H1 (cell line): ENCODE measurements at places on chromosomes 11 and 22. TPM values are rescaled to one million over a fixed set of nuclear protein-coding genes. Genes with fewer than 3 reads are reported as not detected.

GRCh38 chr11:27909386-27909785 lies 198.6 kb downstream of the KIF18A start:
- no peak for DNase-seq

- no peak for DNase-seq
Measured at GRCh38 chr11:115891581-115891980, 387.4 kb upstream of the CADM1 start.

DNA sequence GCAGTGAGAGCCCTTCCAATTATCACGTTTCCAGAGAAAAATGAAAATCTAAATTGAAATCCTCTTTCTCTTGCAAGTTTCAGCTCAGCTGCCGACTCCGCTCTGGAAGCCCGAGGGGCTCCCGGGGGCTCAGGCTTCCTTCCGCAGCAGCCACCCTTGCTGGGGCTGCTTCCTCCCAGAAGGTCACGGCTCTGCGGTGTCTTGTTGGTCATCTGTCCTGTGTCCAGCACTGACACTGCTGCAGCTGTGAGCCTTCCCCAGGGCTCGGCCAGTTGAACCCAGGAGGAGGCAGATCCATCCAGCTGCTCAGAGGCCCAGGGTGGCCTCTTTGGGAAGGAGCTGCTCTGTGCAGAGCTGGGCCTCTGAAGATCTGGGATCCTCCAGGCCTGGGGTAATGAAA lies 1337.2 kb downstream of the TBC1D22A start:
- no peak for DNase-seq

DNA sequence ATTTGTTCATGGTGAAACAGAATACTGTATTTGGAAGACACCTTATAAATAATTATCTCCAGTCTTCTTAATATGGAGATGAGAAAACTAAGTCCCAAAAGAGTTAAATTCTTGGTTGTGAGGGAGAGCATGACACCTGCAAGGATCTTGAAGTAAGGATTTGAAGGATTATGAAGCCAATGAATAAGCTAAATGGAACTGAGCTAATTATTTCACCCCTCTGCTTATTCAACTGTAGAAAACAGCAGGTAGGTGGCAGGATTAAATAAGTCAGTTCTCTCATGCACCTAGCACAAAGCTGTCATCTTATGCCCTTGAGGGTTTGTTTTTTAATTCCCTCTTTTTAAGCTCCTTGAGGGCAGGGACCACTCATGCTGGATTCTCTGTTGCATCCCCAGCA lies 457.3 kb downstream of the ETS1 start:
- no peak for DNase-seq

DNA sequence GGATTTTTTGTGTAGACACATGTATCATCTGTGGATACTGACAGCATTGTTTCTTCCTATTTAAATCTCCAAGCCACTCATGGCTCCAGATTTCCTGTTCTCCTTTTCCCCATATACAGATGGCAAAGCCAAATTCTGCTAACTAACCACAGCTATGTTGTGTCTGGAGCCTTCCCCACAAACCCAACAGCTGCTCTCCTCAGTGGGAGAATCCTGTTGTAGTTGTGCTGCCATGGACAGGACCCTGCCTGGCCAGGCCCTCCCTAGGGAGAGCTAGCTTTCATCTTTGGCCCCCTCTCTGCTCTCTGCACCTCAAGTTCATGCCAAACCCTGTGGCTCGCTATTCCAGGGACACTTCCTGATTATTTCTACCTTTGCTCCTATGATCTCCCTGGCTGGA lies 106.4 kb upstream of the CCDC90B start:
- DNase-seq, result no peak

- DNase-seq, result no peak
Measured at GRCh38 chr22:19066531-19067271, 55.5 kb downstream of the DGCR2 start.

- DNase-seq, result peak; percentile 88
Measured at GRCh38 chr22:42581762-42582716, 28.3 kb downstream of the SERHL2 start.

- no peak for DNase-seq
Measured at GRCh38 chr11:45563171-45563570, 102.3 kb downstream of the CHST1 start.

GRCh38 chr11:14149683-14150082 lies 187.2 kb downstream of the SPON1 start:
- no peak for DNase-seq

DNA sequence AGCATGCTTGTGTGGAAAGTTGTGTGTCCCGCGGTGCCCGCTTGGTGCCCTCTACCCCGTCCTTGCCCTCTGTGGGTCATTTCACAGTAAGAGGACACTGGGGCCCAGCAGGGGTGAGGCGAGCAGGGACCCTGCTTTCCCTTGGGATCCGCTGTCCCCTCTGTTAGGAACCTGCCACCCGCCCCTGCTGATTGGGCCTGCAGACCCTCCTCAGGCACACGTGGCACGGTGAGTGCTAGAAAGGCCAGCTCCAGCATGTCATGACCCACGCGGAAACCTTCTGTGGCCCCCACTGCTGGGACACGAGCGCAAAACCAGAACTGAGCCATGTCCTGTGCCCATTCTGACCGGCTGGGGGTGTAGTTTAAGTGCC lies 353.1 kb downstream of the TBC1D22A start:
- DNase-seq, result no peak

DNA sequence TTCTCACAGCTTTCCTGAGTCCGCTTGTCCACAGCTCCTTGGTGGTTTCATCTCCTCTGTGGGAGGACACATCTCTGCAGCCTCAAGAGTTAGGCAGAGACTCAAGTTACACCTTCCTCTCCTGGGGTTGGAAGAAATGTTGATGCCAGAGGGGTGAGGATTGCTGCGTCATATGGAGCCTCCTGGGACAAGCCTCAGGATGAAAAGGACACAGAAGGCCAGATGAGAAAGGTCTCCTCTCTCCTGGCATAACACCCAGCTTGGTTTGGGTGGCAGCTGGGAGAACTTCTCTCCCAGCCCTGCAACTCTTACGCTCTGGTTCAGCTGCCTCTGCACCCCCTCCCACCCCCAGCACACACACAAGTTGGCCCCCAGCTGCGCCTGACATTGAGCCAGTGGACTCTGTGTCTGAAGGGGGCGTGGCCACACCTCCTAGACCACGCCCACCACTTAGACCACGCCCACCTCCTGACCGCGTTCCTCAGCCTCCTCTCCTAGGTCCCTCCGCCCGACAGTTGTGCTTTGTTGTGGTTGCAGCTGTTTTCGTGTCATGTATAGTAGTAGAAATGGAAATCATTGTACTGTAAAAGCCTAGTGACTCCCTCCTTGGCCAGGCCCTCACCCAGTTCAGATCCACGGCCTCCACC lies 11.7 kb downstream of the RASD2 start:
- DNase-seq, result no peak

- DNase-seq, result no peak
Measured at GRCh38 chr11:65291613-65292012, 23.1 kb upstream of the CDC42EP2 start.

DNA sequence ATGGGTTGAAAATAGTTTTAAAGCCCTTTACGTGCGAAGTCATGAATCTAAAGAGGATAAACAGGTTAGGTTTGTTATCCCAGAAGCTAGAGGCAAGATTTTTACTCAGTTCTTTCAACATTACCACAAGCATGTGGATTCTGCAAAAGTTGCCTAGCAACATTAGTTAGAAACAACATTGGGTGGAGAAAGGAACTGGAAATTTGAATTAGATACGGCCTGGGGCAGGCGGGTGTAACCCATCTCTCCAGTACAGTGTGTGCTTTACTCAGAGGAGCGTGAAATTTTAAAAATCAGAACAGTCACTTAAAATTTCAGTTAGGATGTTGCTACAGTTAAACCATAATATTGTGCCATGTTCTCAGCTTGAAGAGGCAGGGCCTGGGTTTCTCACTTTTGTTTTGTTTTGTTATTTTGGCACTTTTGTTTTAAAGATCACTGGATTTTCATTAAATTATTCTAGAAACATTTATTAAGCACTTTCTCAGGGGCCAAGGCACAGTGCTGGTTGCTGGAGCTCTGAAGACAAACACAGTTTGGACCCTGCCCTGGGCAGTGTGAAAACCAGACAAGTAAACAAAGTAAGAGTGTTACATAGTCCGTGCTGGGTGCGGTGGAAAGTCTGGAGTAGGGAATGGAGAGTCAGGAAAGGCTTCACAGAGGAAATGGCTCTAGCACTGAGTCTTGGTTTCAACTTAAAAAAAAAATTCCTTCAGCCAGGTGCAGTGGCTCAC lies 4.4 kb upstream of the WEE1 start:
- no peak for DNase-seq

- no peak for DNase-seq
Measured at GRCh38 chr11:9784602-9785315, 120.9 kb downstream of the SWAP70 start.

- DNase-seq, result no peak
Measured at GRCh38 chr11:76153571-76153923, 52.8 kb downstream of the WNT11 start.

DNA sequence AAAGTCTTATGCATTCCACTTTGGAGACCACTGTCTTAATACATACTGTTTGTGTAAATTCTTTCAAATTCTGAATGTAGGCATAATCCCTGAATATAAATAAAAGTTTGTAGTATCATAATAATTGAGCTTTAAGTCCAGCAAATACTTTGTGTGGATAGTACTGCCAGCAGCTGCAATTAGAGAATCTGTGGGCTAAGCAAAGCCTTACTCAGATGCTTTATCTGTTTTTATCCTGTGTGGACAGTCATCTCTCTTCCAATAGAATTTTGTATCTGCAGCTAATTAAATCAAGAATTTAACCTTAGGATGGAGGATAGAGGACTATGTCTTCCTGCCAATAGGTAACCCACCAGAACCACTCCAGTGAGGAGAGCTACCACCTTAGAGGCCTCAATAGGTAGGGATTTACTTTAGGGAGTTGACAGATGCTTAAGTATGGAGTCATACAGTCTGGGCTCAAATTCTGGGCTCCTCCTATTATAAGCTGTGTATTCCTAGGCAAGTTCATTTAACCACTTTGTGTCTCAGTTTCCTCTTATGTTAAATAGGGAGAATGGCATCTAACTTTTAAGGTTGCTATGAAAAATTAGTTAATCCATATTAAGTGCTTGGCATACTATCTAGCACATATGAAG lies 71.1 kb downstream of the STIM1 start:
- DNase-seq, result no peak

DNA sequence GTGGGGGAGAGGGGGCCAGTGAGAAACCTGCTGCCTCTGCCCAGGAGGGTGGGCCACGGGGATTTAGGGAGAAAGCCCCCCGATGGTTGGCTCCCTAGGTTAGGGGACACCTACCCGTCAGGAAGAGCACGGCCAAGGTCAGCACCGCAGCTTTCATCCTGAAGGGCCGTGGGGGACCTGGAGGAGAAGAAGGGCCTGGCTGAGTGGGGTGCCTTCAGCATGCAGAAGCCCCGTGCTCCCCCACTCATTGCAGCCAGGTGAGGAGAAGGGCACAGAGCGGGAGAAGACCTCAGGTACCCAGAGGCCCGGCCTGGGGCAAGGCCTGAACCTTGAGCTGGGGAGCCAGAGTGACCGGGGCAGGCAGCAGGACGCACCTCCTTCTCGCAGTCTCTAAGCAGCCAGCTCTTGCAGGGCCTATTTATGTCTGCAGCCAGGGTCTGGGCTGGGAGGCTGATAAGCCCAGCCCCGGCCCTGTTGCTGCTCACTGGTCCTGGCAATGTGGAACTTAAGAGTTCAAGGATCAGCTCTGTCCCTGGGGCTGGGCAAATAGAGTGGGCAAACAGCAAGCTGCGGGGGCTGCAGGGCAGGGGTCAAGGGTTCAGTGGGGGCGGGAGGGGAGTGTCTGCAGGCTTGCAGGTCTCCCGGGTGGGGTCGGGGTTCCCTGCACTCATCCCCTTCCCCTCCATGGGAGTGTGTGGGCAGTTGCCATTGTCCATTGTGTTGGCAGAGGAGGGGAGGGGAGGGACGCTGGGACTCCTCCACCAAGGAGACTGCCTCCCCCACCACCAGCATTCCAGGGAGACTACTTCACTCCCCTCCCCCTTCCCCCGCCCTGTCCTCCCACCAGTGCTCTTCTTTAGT lies at the start of gene APOA1:
APOA1 (minus strand) TSS at position 392 of the 861 bp plus-strand sequence; CDS start at position 157, 235 bp downstream.
- no peak for DNase-seq

DNA sequence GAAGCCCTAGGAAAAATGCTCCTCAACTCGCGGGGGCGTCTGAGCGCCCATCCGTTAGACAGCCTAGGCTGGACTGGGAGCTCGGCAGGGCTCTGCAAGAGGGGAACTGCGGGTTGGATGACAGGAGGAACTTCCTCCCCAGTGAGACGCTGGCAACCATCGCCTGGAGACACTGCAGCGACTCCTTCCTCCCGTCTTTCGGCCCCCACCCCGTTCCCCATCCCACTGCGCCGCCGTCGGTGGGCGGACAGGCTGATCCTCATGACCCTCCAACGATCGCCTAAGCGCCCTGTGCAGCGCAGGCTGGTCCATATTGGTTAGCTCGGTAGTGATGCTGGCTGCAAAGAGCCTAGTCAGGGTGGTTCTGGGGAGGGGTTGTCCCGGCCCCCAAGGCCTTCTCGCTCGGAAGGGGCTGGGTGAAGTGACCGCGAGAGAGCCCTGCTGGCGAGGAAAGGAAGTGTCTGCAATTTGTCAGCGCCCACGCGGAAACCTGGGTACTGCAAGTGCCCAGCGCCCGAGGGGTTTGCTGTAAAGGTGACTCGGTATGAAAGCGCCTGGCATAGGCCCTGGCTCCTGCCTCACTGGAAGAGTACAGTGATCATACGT lies 638 bp downstream of the NRGN start:
- DNase-seq, result no peak

DNA sequence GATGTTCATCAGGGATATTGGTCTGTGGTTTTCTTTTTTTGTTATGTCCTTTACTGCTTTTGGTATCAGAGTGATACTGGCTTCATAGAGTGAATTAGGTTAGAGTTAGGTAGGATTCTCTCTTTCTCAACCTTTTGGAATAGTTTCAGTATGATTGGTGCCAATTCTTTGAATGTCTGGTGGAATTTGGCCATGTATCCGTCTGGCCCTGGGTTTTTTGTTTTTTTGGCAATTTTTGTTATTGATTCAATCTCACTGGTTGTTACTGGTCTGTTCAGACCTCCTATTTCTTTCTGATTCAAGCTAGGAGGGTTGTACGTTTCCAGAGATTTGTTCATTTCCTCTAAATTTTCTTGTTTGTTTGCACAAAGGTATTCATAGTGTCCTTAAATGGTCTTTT lies 54.4 kb downstream of the ATXN10 start:
- no peak for DNase-seq

DNA sequence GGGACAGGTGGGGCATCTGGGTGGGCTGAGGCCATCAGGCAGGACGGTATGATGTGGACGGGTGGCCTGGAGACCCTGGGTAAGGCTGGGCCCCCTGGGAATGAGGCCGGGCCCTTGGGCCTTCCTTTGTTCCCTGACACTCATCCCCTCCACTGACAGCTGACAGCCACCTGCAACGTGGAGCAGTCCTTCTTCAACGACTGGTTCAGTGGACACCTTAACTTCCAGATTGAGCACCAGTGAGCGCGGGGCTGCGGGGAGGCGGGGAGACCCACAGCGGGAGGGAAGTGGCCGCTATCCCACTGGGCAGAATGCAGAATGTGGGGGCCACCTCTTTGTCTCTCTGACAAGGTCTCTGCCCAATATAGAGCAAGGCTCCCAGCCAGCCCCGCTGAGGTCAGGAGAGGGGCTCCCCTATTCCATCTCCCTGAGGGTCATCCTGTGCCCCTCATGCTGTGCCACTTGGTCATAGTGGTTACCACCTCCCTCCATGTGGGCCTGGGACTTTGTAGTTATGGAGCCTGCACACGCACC lies 27.7 kb downstream of the FADS3 start:
- no peak for DNase-seq

Gene ANKRD13D
- total RNA-seq, result 24.9 and 29.2 TPM in 2 replicates

Gene OR56A1
- total RNA-seq, result 0.06 and 0.09 TPM in 2 replicates

Gene ADM
- total RNA-seq, result 92.2 and 94.1 TPM in 2 replicates

Gene PARVG
- 0.37 and 0.50 TPM in 2 replicates for total RNA-seq
